ENCODE measurements at places on chromosomes 1 and 21.

GRCh38 chr1:49026230-49026811, 249.6 kb upstream of the BEND5 start:
- no peak for DNase-seq

DNA sequence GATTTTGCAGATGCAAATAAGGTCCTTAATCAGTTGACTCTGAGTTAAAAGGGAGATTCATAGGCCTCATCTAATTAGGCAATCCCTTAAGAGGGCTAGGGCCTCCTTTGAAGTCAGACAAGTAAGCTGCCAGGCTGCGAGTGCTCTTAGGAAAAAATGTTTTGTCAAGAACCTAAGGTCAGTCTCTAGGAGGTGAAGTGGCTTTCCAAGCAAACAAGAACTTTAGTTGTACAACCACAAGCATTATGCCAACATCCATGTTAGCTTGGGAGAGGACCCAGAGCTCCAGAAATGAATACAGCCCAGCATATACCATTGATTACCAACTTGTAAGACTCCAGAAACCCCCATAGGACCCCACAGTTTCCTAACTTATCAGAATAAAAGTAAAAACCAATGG, 1366.2 kb downstream of the PLA2G4A start:
- DNase-seq = no peak

GRCh38 chr1:245645406-245645805, 490.6 kb downstream of the KIF26B start:
- DNase-seq = no peak

- DNase-seq = no peak
Observed at GRCh38 chr1:39642796-39643195, 3.4 kb upstream of the HEYL start.

GRCh38 chr1:99004254-99004860, 304 bp downstream of the PLPPR5 start:
- no peak for DNase-seq

DNA sequence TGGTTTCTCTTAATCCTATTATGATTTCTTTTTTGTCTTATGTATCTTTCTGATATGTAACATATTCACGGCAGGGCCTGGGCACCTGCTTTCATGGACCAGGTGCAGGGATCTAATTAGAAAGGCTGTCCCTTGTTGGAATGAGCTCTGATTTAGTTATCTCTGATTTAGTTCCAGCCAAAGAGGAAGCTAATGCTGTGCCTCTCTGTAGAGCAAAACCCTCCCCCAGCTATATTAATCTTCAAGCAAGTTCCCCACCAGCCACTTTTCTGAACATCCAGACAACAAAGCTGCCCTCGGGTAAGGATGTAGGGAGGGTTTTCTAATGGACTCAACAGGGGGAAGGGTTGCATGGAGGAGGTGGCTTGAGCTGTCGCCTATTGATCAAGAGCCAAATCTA, 6.1 kb downstream of the TSACC start:
- DNase-seq = no peak

GRCh38 chr1:53398576-53399365, 60.4 kb upstream of the DMRTB1 start:
- no peak for DNase-seq

GRCh38 chr1:54397090-54397591, 9.1 kb downstream of the SSBP3 start:
- no peak for DNase-seq

DNA sequence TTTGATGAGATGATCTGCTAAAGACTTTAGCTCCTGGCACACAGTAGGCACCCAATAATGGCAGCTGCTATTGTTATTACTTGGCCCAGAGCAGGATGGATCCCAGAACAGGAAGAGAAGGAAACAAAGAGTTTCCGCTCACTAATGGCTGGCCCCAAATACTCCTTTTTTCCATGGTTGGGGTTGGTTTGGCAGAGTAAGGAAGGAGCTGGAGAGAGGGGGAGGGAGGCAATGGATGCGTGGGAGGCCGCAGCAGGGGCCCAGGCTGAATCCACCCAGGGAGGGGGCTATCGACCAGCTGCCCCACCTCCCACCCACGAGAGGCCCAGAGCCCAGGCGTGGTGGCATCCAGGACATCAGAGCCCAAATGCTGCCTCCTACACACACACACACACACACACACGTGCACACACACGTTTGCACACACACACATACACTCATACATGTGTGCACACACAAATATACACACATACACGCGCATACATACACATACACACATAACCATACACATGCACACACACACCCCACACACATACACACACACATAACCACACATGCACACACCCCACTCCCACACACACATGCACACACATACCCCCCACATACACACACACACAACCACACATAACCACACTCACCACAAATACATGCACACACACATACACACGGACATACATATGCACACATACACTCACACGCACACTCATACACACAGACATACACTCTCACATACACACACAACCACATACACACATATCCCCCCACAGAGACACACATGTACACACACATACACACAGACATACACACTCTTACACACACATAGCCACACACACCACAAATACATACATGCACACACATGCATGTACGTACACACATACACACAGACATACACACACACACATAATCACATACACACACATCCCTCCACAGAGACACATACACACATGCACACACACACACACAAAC, 25.2 kb downstream of the C1QB start:
- DNase-seq = no peak

- no peak for DNase-seq
Observed at GRCh38 chr21:42377211-42377950, 11.0 kb upstream of the TFF1 start.

GRCh38 chr1:158169105-158169504, 11.6 kb upstream of the CD1D start:
- DNase-seq = no peak

DNA sequence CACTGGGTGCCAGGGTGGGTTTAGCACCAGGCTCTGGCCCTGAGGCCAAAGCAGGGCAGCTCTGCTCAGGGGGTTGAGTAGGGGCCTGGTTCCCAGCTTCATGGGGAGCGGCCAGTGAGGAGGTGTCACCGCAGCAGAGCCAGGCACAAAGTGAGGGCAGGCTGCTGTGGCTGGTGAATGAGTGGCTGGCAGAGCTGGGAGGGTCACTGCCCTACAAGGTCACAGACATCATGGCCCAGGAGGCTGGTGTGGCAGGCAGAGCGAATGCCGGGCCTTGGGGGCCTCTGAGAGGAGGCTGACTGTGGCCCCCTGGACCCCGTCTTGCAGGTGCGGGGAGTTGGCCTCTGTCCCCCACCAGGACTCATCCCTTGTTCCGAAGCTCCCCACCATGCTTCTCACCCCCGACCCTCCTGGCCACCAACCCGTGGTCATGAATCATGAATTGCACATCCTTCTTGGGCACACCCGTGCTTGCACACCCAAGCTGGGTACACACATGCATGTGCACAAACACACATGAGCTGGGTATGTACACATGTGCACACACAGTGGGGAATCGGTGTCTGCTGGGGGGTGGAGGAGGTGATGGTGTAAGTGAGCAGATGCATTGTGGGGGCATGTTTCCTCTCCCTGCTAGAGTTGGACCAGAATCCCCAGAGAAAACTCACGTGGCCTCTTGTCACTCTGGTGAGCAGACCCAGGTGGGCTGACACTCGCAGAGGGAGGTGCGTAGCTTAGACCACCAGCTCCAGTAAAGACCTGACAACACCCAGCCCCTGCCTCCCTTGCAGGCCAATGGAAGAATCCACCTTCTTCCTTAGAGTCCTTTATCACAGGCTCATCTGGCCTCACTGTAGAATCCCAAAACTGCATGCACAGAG, 4.8 kb upstream of the GNB1 start:
- no peak for DNase-seq

GRCh38 chr1:86567878-86568277, 21.0 kb downstream of the CLCA4 start:
- no peak for DNase-seq

DNA sequence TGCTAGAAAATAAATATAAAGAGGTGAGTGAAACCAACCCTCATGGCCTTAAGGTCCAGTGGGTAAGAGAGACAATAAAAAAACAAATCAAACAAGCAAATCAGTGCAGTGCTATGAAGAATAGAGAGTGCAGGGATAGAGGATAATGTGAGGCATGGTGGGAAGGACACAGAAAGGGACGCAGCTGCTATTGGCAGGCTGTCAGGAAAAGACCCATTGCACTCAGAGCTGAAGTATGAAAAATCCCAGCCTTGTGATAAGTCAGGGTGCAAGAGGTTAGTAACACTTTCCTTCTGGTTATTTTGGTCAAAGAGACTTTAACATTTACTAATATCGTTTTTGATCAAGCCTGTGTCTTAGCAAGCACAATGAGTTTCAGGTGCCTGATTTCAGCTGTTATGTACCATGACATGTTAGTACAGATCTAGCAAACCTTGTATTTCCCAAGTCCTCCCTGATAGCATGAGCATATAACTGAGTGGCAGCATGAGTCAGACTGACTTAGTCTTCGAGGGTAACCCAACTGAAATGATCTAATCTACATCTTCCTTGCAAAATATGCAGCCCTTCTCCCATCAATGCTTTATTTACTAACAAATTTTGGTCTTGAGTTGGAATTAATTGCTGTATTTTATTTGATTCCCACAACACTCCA, 31.7 kb downstream of the CHML start:
- peak; percentile 23 for DNase-seq

DNA sequence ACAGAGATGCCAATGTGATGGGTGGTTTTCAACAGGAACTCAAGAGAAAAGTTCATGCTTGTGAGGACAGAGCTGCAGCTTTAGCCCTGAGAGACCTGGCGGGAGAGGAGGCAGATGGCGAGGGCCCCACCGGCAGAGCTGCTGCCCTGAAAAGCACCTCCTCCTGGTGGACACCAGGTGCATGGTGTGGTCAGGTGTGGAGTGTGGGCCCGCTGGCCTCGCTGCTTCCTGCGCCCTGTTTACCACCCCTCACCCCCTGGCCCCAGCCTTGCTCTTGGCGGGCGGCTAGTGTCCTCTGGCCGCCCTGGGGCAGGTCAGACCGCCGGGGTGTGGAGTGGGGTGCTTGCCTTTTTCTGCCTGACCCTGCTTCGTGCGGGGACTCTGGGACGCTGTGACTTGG, 42.8 kb downstream of the PRKCZ start:
- no peak for DNase-seq

GRCh38 chr1:50332941-50333594, 90.2 kb downstream of the DMRTA2 start:
- no peak for DNase-seq

DNA sequence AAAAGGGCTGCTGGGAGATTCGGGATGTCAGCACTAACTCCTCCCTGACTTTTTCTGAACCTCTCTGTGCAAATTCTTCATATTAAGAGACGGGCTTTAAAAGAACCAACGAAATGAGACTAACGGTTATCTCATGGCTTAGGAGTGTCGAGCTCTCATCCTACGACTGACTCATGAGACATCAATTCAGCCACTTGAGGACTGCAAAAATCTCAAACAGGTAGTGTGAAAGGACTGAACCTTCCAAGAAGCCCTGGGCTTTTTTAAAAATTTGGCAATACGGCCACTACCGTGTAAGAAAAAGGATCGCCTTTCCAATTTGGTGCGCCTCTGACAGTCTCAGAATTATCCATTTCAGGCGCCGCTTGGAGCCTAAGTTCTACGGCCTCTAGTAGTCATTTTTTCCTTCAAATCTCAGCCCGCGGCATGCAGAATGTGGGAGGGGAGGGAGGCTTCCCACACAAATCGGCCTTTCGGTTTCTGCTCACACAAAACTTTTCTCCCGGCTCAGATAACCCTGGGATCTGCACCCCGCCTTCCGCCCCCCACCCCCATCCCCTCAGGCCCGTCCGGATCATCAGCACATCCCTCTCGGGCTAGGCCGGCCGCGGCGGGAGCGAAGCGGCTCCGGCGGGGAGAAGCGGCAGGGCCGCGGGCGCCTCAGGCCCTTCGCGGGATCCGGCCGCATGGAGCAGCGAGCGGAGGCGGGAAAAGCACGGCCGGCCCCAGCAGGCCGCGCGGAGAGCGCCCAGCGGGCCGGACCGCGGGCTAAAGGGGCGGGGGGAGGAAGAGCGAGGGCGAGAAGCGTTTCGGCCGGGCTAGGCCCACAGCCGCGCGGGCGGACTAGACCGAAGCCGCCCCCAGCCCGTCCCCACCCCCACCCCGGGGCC, 618 bp downstream of the HNRNPR start:
- DNase-seq = no peak

DNA sequence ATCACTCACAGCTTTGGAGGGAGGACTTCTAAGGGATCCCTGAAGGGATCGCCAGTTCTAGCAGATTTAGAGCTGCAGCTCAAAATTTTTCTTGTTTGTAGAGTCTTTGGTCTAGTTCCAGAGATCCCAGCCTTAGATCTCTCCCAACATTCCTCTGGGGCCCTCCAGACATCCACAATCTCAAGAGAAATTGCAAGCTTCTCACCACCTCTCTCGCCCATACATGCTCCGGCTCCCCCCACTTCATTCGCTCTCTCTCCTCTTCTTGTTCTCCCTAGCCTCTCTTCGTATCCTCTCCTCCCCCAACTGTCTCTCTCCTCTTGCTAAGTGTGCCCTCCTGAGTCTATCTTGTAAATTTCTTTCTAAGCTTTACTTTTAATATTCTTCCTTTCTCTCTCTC, 15.1 kb upstream of the TUT4 start:
- no peak for DNase-seq

DNA sequence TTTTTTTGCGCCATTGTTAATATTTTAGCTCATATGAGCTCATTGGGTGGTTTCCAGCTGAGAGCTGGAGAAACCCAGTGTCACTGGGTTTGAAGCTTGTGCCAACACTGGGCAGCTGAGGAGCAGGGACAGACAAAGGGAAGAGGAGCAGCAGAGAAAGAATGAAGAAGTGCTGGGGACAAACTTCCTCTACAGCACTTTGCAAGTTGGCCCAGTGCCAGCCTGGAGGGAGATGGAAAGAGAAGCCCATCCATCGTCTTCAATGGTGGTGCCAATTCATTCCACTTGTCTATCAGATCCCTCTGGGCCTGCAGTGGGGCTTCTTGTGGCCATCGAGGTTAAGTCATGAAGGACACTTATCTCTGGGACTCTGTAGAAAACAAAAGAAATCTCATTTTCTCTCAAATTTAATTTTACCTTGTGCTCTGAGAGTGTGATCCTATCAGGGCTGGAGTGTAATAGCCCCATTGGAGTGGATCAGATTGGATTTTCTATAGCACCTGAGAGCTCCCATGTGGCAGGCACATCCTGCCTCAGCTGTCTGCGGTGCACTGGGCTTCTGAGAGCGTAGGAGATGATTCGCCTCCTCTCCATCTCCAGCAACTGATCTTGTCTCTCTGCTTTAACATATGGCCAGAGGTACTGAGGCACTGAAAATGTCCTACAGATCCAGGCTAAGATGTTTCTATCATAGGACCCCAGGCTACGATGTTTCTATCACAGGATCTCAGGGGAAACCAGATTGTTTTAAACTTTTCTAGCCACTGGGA, 114.7 kb downstream of the TNR start:
- no peak for DNase-seq
